C1 segment of cervical spinal cord (tissue), 14 donors: ENCODE measurements at places on chromosomes 11 and 22.
A peak's percentile ranks its signal among the peaks of the same experiment; 100 is the strongest.

- DNase-seq, result no peak
Measured at GRCh38 chr22:23380230-23380573, 199.9 kb downstream of the IGLL1 start.

- DNase-seq, result no peak
Measured at GRCh38 chr11:129247135-129247534, 55.0 kb upstream of the ARHGAP32 start.

- DNase-seq, result peak; percentile 16
Measured at GRCh38 chr22:50209893-50210292, 9.1 kb downstream of the SELENOO start.

DNA sequence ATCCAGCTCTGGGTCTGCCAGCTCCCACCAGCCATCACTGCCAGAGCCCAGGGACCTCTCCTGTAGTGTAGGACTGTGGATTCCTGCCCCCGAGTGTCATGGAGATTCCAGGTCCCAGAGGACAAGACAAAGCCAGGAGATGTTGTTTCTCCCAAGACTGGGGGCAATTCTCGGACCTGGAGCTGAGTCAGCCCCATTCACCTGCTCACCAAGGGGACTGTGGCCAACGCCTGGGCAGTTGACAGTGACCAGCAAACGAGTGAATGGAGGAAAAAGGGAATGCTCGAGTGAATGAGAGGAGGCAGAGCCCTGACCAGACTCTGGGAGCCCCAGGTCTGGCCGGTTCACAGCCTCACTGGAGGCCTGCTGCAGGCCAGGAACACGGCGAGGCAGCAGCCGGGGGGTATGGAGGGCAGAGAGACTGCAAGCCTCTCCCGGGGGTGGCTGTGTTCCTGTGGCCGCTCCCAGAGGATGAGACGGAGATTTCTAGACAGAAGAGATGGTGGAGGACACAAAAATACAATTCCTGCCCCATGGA is 61.3 kb upstream of the PRR5 start:
- DNase-seq, result no peak

DNA sequence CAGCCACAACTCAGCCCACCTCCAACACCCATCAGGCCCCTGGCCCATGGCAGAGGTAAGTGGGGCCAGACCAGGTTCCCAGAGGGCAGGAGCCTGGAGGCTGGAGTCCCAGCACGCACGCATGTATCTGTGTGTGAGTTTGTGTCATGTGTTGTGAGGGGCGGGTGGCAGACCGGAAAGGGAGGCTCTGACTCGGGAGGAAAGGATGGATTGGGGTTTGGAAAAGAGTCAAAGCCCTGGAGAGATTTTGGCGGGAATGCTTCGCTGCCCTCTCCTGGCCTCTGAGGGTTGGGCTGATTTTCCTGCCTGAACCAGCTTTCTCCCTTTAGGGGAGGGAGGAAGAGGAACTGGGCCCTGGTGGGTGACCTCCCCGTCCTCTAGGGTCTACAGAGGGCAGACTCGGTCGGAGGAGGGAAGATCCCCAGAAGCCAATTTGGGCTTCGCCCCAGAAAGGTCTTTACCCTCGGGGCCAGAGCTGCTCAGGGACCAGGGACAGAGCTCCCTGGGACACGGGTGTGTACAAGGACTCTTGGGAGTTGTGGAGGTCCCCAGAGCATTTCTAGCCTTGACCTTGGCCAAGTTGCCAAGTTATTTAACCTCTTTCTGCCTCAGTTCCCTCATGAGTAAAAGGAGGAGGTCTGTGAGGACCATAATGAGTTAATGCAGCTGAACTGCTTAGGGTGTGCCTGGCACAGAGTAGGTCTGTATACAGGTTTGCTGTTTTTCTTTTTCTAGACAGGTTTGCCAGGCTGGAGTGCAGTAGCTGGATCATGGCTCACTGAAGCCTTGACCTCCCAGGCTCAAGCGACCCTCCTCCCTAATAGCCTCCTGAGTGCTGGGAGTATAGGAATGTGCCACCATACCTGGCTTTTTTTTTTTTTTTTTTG is 6.9 kb downstream of the C11orf68 start:
- no peak for DNase-seq

DNA sequence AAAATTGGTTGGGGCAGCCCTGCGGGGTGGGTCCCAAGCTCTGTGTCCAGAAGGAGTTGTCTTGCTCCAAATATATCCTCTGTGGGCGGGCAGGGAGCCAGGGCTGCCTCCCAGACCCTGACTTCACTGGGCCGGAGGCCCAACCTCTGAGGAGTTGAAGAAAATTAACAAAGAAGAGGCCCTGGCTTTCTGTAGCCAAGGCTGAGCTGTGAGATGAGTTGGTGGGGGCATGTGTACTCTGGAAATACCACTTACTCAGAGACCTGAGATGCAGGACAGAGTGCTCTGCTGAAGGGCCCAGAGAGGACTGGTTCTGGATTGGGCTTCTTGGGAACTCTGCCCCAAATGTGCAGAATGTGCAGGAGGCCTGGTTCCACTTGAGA is 96.3 kb downstream of the SWAP70 start:
- DNase-seq, result no peak

DNA sequence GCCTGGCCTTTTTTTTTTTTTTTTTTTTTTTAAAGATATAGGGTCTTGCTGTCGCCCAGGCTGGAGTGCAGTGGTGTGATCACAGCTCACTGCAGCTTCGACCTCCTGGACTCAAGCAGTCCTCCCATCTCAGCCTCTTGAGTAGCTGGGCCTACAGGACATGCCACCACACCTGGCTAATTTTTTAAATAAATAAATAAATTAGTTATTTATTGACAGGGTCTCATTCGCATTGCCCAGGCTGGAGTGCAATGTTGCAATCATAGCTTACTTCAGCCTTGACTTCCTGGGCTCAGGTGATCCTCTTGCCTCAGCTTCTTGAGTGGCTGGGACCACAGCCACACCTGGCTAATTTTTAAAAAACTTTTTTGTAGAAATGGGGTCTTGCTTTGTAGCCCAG is 10.5 kb downstream of the AP2A2 start:
- DNase-seq, result no peak

GRCh38 chr22:23086787-23087186 is 16.5 kb downstream of the GNAZ start:
- DNase-seq, result no peak

DNA sequence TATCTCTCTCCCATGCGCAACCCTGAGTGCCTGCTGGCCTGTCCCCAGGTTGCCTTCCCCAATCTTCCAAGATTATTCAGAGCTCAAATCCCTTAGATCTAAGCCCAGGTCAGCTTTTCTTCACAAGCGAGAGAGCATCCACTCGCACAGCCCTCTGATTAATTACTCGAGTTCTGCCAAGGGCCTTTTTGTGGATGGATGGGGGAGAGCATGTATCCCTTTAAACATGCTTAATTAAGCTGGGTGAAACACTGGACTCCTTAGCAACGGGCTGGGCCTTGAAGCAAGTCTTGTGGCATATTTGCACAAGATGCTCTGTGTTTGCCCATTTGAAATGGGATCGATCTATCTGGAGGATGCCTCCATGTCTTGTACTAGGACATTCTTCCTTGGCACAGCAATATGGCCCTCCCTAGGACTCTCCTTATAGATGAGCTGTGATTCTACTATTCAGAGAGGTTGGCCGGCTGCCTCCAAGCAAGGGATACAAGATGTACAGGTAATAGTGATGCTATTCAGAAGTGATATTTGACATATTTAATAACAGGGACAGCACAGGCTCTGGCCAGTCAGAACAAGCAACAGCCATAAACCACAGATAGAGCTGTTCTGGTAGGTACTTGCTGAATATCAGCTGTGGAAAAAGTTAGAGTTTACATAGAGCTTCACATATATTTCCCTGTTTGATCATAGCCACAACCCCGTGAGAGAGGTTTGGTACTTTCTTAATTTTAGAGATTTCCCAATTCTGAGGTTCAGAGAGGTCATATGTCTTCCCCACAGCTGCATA is 125.6 kb downstream of the CSNK2A3 start:
- DNase-seq, result no peak

GRCh38 chr11:69637941-69638871 is 2.8 kb upstream of the CCND1 start:
- DNase-seq, result no peak

GRCh38 chr22:35539910-35540594 is 579 bp upstream of the RASD2 start:
- no peak for DNase-seq

DNA sequence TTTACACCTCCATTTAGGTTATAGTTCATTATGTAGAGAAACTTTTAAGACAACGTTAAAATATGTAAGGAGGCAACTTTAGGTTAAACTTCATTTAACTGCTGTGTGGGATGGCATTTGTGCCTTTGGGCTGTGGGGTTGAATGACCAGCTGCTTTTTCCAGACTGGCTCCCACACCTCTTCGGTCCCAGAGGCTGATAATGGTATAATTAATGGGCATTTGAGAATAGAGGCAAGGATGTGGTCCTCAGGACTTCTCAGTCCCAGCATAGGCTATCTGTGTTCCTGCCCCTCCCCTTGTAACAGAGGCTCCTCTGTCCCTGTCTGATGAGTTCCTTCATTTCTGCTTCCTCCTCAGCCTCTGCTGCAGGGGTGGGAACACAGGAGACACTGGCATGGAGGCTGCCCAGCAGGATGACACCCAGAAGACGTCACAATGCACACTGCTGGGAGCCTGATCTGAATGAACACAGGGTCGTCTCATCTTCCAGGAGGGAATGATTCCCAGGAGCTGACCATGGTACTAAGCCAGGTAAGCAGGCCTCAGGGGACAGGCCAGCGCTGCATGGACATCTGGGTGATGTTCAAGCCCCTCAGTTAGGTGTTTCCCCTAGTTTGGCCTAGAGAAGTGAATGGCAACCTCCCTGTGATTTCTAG is 17.1 kb upstream of the GNAZ start:
- no peak for DNase-seq

DNA sequence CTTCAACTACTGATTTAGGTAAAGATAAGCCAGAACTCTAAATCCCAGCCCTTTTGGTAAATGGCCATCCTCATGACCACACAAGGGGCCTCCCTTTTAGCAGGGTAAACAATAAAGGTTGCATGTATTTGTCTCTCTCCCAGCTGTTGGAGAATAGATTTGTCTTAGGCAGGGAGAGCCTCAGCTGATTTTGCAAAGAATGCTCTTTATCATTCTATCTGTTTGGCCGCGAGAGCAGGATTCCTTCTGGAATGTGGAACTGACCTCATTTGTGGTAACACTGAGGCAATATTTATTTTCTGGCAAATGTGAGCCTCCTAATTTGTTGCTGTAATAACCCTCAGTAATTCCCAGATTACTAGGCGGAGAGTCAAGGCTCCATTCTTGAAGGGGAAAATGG is 15.3 kb downstream of the PTS start:
- DNase-seq, result no peak

DNA sequence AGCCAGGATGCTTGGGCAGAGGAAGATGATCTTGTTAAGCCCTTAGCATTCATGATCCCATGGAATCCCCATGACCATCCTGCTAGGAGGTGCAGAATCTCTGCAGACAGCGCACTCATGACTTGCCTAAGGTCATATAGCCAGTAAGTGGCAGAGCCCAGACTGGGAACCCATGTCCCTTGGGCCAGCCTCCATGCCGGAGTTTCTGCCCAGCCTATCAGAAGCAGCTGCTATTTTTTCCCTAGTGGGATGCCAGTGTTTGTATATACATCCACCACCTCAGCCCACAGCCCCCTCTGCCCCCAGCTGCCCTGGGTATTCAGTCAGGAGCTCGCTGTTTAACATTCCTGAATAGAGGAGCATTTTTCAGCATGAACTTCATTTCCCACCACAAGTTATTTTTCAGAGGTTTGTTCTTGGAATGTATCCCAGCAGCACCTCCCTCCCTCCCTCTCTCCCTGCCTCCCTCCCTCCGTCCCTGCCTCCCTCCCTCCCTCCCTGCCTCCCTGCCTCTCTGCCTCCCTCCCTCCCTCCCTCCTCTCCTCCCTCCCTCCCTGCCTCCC is 34.4 kb upstream of the SUSD2 start:
- DNase-seq, result no peak

- no peak for DNase-seq
Measured at GRCh38 chr11:1673446-1674172, 23.4 kb upstream of the KRTAP5-6 start.

DNA sequence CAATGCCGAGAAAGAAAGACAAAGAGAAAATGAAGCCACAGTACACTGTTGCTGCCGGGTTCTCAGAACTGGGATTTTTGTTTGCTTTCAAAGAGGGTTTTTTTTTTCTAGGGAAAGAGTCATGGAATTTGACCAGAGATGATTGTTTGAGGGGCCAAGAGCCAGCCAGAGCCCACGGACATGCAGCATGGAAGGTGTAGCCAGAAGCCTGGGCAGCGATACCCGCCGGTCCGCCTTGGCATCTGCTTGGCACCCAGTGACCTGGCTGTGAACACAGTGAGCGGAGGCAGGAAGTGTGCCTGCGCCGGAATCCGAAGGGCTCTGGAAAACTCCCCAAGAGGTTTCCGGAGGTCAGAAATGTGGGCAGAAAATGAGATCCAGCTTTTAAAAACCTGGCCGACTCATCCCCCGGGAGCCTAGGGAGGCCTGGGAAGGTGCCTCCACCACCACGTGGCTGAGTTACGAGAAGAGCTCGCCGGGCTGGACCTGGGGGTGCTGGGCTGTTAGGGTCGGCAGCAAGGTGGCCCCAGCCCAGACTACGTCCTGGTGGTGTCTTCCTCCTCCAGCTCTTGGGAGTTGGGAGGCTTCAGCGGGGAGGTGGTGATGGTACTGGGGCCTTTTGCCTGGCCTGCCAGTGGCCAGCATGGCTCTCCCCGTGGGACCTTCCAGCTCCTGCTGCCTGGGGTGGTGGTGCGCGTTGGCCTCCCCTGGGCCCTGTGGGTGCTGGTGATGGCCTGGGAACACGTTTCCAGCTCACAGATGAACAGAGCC is 61.6 kb upstream of the PPARA start:
- no peak for DNase-seq

- DNase-seq, result no peak
Measured at GRCh38 chr22:30566125-30566524, 8.3 kb downstream of the GAL3ST1 start.

- DNase-seq, result no peak
Measured at GRCh38 chr22:50139843-50140415, 30.6 kb upstream of the PANX2 start.

DNA sequence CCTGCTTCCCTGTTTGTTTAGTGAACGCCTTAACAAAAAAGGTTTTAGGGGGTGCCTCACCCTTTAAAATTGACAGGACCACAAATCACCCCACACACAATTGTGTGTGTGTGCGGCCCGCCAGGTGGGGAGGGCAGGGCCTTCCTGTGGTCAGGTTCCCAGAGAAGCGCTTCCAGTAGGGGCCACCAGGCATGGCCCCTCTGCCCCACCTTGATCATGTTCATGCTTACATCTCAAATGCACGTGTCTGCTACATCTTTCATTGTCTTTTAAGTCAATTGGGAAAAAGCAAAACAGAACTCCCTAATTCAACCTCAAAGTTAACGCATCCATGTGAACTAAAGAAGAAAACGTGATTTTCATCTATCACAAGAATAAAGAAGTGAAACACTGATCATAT is 1335.3 kb downstream of the TBC1D22A start:
- DNase-seq, result no peak

DNA sequence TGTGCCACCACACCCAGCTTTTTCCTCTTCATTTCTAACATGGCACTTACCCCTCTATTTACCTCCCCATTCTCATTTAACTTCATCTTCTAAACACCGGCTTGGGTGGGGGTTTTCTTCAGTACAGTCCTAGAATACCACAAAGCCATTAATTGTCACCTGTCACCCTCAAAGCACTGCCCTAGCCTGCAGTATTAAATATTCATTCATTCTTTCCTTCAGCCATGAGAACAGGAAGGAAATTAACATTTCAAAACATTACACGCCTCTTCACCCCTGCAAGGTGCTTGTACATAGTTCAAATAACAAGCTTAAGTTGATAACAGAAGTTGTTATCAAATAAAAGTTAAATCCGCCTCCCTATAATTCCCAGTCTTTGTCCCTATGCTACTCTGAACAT is 10.7 kb upstream of the VPS37C start:
- no peak for DNase-seq
